Fibroblast of lung (primary cell): ENCODE measurements at places on chromosomes 2 and 18. TPM values are rescaled to one million over a fixed set of nuclear protein-coding genes. Genes with fewer than 3 reads are reported as not detected.

GRCh38 chr2:98869870-98870269 lies 66.2 kb downstream of the CRACDL start:
- H3K36me3 ChIP-seq, result no peaks in the 10 kb centered on the region
- no peak overlapping the region for H3K4me3 ChIP-seq
- no peaks in the 10 kb centered on the region for H3K27me3 ChIP-seq
- no peak for DNase-seq

DNA sequence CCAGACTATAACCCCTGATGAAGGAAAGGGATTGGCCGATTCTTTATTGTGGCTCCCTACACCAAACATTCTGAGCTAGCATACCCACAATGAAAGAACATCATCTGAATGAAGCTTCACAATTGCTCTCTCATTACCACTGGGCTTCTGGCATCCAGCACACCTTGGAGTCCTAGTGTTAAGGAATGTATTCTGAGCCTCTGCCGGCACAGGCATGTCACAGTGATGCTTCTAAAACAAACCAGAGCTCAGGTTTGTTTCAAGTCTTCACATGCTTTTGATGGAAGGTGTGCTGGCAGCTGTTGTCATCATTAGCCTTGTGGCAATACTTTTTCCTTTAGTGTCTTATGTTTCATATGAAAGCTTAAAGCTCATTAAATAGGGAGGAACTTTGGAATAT lies 76.3 kb upstream of the RBBP8 start:
- H3K27ac ChIP-seq, result no peak overlapping the region
- no peaks in the 10 kb centered on the region for H3K4me1 ChIP-seq
- no peak overlapping the region for H3K4me3 ChIP-seq
- no peak for DNase-seq
- peaks cover 2% of the 10 kb centered on the region for H3K27me3 ChIP-seq

GRCh38 chr2:144470816-144471215 lies 49.1 kb downstream of the ZEB2 start:
- H3K4me1 ChIP-seq, result peaks cover 7% of the 10 kb centered on the region
- no peak overlapping the region for H3K27ac ChIP-seq
- peak; percentile 47 for DNase-seq
- H3K36me3 ChIP-seq, result peaks cover 3% of the 10 kb centered on the region
- H3K27me3 ChIP-seq, result no peaks in the 10 kb centered on the region
- H3K4me3 ChIP-seq, result no peak overlapping the region

DNA sequence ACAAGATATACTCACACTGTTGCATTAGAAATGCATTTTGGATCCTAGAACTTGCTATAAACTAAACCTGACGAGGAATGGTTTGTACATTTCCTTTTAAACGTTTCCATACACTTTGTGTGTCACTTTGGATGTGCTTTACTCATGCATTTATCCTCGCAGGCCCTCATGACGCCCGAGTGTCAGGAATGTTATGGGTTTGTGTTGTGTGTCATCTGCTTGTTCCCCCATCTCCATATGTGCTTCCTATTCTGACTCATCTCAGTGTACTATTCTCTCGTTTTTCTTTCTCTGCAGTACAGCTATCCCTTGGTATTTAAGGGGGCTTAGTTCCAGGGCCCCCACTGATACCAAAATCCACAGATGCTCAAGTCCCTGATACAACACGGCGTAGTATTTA lies 121.5 kb upstream of the RASGRP3 start:
- H3K4me3 ChIP-seq, result no peak overlapping the region
- peak; percentile 82 for DNase-seq
- no peaks in the 10 kb centered on the region for H3K27me3 ChIP-seq
- H3K36me3 ChIP-seq, result peaks cover 4% of the 10 kb centered on the region
- no peaks in the 10 kb centered on the region for H3K4me1 ChIP-seq

DNA sequence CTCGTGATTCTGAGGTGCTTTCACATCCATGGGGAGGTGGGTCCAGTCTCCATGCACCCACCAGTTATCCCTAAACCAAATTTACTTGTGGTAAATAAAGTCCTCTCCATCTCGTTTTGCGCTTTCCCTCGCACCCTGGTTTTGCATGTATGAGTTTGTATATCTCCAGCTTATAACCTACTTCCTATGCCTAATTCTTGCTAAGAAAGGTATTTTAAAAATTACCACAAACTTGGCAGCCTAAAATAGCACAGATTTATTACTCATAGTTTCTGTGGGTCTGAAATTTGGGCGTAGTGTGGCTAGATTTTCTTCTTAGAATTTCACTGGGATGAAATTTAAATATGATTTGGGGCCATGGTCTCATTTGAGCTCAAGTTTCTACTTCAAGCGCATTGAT lies 511.5 kb downstream of the NYAP2 start:
- DNase-seq, result no peak
- no peaks in the 10 kb centered on the region for H3K4me1 ChIP-seq
- no peaks in the 10 kb centered on the region for H3K27me3 ChIP-seq
- H3K4me3 ChIP-seq, result no peak overlapping the region
- no peaks in the 10 kb centered on the region for H3K36me3 ChIP-seq

DNA sequence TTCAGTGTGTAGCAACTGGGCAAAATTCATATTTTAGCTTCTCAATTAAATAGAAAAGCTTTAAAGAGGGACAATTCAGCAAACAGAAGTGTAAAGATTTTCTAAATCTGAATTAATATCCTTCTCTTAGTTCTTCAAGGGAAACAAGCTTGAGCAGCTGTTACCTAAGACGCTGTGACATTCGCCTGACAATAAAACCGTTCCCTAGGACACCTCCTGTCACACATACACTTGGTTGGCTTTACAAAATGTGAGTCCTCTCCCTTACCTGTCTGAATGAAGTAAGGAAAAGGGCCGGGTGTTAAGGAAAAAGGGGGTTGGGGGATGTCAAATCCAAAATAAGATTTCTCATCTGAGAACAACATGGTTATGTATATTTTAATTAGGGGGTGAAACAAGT lies 2.1 kb downstream of the SERTAD2 start:
- peak overlapping the region; percentile 90 for H3K4me3 ChIP-seq
- H3K36me3 ChIP-seq, result no peaks in the 10 kb centered on the region
- H3K27me3 ChIP-seq, result no peaks in the 10 kb centered on the region
- peak overlapping the region; percentile 90 for H3K27ac ChIP-seq
- no peak for DNase-seq

GRCh38 chr2:84474176-84474575 lies 15.1 kb upstream of the SUCLG1 start:
- peaks cover 4% of the 10 kb centered on the region for H3K27me3 ChIP-seq
- no peaks in the 10 kb centered on the region for H3K36me3 ChIP-seq
- H3K4me1 ChIP-seq, result no peaks in the 10 kb centered on the region
- no peak overlapping the region for H3K27ac ChIP-seq
- H3K4me3 ChIP-seq, result no peak overlapping the region

- no peaks in the 10 kb centered on the region for H3K27me3 ChIP-seq
- no peak overlapping the region for H3K27ac ChIP-seq
- no peak overlapping the region for H3K4me3 ChIP-seq
- H3K36me3 ChIP-seq, result no peaks in the 10 kb centered on the region
- peaks cover 2% of the 10 kb centered on the region for H3K4me1 ChIP-seq
- DNase-seq, result peak; percentile 17
Observed at GRCh38 chr2:48699348-48699930, 56.1 kb downstream of the LHCGR start.

DNA sequence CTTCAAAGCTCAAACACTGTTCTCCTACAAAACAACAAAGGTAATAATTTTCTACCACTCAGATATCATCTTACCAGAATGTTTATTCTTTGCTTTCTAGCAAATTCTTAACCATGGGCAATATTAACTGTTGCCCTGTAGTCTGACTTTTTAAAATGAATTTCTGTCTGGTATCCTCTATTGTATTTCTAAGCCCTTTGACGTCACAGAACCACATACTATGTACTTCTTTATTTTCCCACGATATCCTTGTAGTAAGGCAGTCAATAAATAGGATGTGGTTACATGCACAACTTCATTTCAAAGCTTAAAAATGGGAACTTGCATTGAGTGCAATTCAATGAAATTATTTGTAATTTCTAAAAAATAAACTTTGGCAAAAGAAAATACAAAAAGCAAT lies 58.7 kb downstream of the THADA start:
- H3K4me1 ChIP-seq, result peaks cover 5% of the 10 kb centered on the region
- no peak overlapping the region for H3K4me3 ChIP-seq
- no peaks in the 10 kb centered on the region for H3K27me3 ChIP-seq
- H3K27ac ChIP-seq, result no peak overlapping the region

DNA sequence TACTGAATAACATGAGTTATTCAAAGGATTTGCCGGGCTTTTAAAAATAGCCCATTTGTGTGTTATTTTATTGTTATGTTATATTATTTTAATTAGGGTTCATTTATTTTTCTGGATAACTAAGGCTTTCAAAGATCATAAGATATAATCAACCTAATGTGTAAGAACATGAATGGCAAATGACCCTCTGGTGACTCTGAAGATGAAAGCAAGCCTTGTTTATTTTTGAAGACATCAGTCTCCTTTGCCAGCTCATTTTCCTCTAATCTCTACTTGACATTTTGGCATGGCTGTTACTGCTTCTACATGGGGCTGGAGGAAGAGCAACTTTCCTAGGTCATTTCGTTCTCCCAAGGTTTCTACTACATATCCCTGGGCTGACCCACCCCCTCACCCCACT lies 10.6 kb downstream of the FAP start:
- H3K36me3 ChIP-seq, result peaks cover 5% of the 10 kb centered on the region
- H3K4me1 ChIP-seq, result peaks cover 7% of the 10 kb centered on the region
- H3K4me3 ChIP-seq, result no peak overlapping the region
- no peak for DNase-seq
- peak overlapping the region; percentile 3 for H3K27ac ChIP-seq

DNA sequence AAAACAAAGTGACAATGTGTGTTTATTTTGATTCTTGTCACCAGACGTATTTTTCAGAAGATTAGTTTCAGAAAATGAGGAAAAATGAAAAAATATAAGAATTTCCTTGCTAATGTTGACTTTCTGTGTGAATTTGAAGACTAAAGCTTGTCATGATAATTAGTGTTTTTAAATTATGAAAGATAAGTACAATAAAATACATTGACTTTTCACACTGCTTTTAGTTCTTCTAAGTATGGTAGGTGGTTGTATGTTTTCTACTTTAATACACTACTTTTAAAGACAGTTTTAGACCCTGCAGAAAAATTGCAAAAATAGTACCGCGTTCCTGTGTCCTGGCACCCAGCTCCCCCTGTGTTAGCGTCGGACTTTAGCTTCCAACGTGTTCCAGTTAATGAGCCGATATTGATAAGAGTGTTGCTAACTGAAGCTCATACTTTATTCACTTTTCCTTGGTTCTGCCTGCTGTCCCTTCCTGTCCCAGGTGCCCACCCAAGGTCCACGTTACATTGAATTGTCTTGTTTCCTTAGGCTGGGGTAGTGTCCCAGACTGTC lies 695 bp downstream of the RBFA start:
- H3K27me3 ChIP-seq, result no peaks in the 10 kb centered on the region
- H3K4me3 ChIP-seq, result peak overlapping the region; percentile 93
- peaks cover 4% of the 10 kb centered on the region for H3K36me3 ChIP-seq
- peak overlapping the region; percentile 74 for H3K27ac ChIP-seq
- peak; percentile 12 for DNase-seq
- H3K4me1 ChIP-seq, result peaks cover 8% of the 10 kb centered on the region

DNA sequence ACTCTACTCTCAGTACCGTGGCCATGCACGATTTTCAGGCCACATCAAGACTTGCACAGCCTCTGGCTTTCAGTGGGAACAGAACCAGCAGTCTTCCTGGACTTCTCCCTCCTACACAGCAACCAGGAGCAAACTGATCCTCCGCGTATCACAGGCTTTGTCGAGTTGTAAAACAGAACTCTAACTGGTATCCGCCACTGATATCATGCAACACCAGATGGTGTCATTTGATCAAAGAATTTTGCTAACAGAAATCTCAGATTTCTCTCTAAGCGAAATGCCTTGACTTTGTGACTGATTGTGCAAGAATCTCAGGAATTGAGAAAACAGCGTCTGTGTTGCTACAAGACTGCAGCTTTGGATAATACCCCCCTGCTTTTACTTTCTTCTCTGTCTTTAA lies 85.7 kb downstream of the COPS8 start:
- peak overlapping the region; percentile 21 for H3K4me3 ChIP-seq
- H3K27me3 ChIP-seq, result no peaks in the 10 kb centered on the region
- DNase-seq, result peak; percentile 95
- peak overlapping the region; percentile 73 for H3K27ac ChIP-seq

- no peaks in the 10 kb centered on the region for H3K36me3 ChIP-seq
- DNase-seq, result no peak
- no peaks in the 10 kb centered on the region for H3K4me1 ChIP-seq
- no peaks in the 10 kb centered on the region for H3K27me3 ChIP-seq
- no peak overlapping the region for H3K27ac ChIP-seq
Observed at GRCh38 chr2:24635181-24635580, 144.1 kb downstream of the NCOA1 start.

DNA sequence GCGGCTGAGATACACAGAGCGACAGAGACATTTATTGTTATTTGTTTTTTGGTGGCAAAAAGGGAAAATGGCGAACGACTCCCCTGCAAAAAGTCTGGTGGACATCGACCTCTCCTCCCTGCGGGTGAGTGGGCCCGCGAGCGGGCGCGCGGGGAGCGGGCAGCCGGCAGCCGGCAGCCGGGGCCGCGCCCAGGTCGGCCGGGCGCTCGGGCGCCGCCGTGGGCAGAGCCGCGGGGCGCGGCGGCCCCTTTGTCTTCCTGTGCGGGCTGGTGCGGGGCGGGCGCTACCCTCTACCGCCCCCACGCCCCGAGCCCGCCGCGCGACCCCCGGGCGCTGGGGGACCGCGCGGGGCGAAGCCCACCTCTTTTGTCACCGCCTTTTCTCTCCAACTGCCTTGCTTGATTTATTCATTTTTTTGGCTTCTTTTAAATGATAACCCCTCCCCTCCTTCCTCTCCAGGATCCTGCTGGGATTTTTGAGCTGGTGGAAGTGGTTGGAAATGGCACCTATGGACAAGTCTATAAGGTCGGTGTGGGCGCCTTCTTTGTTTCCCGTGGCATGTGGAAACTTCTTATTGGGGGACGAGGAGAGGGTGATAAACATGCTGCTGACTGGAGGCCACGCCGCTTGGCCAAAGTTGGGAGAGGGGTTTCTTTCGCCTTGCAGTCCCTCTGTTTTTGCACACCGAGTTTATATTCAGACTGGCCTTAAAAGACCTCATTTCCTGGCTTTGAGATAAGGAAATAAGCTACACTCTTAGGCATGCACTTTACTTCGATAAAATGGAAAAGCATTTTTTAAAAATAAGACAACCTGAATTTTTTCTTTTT lies 722 bp downstream of the MAP4K4 start:
- peaks cover 2% of the 10 kb centered on the region for H3K4me1 ChIP-seq
- peak overlapping the region; percentile 72 for H3K4me3 ChIP-seq
- H3K27ac ChIP-seq, result peak overlapping the region; percentile 68
- peak; percentile 32 for DNase-seq

GRCh38 chr18:14959550-14959949 lies 211.6 kb downstream of the ANKRD30B start:
- H3K36me3 ChIP-seq, result no peaks in the 10 kb centered on the region
- no peaks in the 10 kb centered on the region for H3K27me3 ChIP-seq
- H3K27ac ChIP-seq, result no peak overlapping the region
- DNase-seq, result no peak

The REG3A gene
- total RNA-seq, result not detected in 2 replicates

The FBXO36 gene
- total RNA-seq, result 3.5 and 3.9 TPM in 2 replicates

The CBLN2 gene
- total RNA-seq, result not detected in 2 replicates

The IGFBP5 gene
- 783 and 1,100 TPM in 2 replicates for total RNA-seq

The ADD2 gene
- total RNA-seq, result 2.5 and 2.6 TPM in 2 replicates

The REG1B gene
- total RNA-seq, result not detected in 2 replicates

The MLPH gene
- 8.2 and 10.7 TPM in 2 replicates for total RNA-seq

The ASTL gene
- total RNA-seq, result not detected in 2 replicates

The TMEM178A gene
- total RNA-seq, result 0.26 and 1.5 TPM in 2 replicates

The REEP1 gene
- total RNA-seq, result not detected in 2 replicates

The LIMS1 gene
- 52.7 and 63.7 TPM in 2 replicates for total RNA-seq
